ENCODE measurements at places on chromosomes 11 and 22.
A peak's percentile ranks its signal among the peaks of the same experiment; 100 is the strongest.

DNA sequence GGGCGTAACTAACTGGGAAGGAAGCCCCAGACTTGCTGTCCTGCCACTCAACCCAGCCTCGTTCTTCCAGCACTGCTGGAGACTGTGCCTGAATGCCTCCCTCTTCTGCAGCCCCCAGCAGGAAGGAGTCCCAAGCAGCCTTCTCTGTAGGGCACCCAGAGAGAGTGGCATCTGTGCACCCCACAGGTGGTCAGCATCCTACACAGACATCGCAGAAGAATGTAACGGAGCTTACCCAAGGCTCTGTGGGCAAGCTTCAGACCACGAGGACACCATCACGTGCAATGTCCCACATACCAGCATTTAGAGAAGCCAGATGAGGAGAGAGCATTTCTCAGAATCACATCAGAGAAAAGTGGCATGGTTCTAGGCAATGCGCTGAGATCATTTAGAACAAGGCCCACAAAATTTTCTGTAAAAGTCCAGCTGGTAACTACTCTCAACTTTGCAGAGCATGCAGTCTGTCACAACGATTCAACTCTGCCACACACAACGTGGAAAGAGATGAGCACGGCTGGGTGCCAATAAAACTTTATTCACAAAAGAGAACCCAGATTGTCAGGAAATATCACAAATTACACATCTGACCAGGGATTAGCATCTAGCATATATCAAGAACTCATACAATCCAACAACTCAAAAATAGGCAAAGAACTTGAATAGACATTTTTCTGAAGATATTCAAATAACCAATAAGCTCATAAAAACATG lies 33.4 kb downstream of the SHANK2 start:
- peak; percentile 18 for DNase-seq

GRCh38 chr11:10267821-10268220 lies 26.2 kb downstream of the SBF2 start:
- no peak for DNase-seq

- no peak for DNase-seq
Measured at GRCh38 chr11:7585816-7586215, 72.0 kb downstream of the PPFIBP2 start.

GRCh38 chr11:504994-505344 lies 2.1 kb downstream of the RNH1 start:
- DNase-seq, result no peak

DNA sequence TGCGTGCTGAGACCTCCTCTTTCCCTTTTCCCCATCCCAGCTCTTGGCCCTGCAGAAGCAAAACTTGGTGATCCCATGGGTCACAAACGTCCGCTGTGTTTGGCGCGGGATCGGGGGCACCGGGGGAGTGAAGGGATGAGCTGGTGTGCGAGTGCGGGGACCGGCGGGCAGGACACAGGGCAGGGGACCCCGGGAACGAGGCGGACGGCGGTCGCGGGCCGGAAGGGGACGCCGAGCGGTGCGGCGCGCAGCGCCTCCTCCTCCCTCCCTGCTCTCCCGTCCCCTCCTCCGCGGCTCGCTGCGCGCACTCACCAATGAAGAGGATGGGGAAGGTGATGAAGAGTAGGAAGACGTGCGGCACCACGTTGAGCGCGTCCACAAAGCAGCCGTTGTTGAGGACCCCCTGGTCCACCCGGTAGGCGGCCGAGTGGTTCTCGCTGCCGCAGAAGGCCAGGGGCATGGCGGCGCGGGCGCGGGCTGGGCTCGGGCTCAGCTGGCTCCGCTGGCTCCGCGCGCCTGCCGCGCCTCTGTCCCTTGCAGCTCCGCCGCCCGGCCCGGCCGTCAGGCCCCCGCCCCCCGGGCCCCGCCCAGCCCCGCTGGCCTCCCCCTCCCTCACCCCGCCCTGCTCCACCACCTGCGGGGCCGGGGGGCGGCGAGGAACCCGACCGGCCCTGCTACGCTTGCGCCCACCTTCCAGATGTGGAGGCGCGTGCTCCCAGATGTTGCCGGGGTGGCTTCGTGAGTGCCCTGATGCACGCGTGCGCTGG lies at the start of gene ABCC8:
TSS of gene ABCC8 (minus strand) at position 529 of the 767 bp plus-strand sequence. CDS start at position 460, 69 bp downstream.
- peak; percentile 95 for DNase-seq

GRCh38 chr11:26584818-26585217 lies 12.8 kb upstream of the MUC15 start:
- no peak for DNase-seq

DNA sequence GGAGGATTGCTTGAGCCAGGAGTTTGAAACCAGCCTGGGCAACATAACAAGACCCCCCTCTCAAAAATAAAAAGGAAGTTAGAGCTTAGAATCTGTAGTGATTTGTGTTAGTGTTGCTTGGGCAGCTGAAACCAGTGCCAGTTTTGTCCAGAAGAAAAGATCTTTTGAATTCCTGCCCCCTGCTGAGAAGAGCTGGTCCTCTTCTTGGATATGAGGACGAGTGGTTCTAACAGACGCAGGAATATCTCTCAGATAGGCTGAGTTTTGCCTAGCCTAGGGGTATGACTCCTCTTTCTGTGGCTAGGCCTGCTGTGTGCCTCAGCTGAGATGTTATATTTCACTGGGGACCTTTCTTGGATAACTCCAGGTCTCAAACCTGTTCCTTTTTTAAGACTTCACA lies 102.8 kb downstream of the STIM1 start:
- DNase-seq, result no peak

GRCh38 chr11:43573873-43574272 lies 106.7 kb upstream of the HSD17B12 start:
- DNase-seq, result no peak

GRCh38 chr11:85947431-85948272 lies 92.5 kb downstream of the CCDC83 start:
- no peak for DNase-seq

DNA sequence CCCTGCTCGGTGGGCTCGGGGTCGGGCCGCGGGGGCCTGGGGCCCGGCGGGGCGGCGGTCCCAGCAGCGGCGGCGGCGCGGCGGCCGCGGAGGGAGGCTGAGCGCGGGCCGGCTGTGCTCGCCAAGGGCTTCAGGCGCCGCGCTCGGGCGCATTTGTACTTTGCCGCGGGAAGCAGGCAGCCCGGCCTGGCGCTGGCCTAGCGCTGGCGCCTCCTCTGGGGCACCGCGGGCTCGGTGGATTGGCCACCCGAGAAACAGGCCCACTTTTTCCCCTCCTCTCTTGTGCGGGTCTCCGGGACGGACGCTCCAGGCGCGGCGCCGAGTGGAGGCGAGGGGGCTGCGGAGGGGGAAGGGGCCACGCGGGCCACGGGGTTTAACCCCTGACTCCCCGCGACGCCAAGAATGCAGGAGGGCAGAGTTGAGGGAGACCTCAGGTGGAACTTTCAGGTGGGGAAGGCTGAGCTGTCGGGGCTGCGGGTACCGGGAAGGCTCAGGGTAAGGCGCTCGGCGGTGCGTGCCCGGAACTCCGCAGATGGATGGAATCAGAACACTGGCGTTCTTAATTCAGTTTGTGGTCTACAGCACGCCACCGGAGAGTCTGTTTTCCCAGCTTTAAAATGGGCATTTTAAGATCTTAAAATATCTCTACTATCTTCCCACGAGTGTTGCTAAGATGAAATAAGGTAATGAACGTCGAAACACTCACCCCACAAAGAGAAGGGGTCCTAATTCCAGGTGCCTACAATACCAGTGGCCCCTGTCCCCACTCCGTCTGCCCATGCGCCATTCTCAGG lies at the start of gene CHRDL2:
TSS of gene CHRDL2 (minus strand) at position 126 of the 794 bp plus-strand sequence. CDS start 538 bp downstream, outside the sequence.
- DNase-seq, result peak; percentile 86

DNA sequence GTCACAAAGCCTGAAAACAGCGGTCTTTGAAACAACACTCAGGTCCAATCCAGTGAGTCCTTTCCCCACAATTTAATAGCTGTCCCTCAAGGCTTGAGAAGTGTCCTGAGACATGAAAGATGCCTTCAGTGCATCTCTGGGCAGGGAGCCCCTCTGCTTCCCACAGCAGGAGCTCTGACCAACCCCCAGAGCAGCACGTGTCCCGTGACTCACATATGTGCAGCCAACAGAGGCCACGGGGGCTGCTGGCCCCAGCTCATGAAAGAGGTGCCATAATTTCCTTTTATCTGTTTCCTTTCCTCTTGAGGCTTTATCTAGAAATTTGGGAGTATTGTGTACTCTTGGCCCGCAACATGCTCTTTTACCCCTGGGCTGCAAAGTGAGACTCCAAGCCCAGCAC lies 33.2 kb upstream of the LMO1 start:
- no peak for DNase-seq

DNA sequence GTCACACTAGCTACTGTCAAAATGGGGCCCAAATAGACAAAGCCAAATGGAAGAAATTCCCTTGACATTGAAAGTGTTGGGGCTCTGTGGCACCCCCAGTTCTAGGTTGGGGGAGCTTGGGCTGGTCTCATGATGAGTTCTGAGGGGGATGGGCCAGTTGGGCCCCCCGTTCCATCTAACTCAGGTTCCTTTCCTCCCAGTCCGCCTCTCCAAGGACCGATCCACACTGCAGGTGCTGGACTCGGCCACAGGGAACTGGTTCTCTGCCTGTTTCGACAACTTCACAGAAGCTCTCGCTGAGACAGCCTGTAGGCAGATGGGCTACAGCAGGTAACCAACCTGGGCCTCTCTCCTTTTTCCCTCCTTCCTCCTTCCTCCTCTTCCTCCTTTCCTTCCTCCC lies 17.7 kb upstream of the SMIM35 start:
- no peak for DNase-seq

DNA sequence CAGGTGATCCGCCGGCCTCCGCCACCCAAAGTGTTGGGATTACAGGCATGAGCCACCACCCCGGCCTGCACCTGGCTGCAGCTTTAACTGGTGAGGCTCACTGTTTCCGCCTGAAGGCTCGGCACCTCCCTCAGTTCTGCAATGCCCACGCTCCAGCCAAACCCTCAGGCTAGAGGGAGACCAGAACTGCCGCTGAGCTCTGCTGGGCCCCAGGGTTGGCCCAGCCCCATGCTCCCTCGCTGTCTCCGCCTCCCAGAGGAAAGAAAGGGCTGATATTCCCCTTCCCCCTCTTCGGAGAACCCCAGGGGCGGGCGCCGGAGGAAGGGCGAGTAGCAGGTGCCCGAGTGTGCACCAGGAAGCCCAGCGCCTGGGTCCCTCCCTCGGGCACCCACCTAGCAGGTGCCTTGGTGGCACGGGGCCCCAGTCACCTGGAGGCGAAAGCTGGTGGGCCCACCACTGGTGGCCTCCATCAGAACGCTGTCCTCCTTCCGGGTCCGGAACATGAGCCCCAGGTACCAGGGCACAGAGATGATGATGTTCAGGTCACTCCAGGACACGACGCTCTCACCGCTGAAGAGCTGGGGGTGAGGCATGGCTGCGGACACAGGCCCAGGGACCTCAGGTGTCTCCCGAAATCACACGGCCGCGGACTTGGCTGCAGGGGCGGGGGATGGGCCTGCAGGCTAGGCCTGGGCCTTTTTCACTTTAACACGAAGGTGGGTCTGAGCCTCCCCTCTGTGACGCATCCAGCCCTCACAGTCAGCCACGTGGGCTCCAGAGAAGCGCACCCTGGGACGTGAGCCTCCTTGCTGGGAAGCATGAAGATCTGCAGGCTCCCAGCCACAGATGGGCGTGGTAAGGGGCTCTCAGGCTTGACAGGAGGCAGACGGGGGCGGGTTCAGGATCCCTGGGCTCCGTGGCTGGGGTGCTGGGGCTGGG lies 73.3 kb downstream of the TRMU start:
- DNase-seq, result peak; percentile 77

DNA sequence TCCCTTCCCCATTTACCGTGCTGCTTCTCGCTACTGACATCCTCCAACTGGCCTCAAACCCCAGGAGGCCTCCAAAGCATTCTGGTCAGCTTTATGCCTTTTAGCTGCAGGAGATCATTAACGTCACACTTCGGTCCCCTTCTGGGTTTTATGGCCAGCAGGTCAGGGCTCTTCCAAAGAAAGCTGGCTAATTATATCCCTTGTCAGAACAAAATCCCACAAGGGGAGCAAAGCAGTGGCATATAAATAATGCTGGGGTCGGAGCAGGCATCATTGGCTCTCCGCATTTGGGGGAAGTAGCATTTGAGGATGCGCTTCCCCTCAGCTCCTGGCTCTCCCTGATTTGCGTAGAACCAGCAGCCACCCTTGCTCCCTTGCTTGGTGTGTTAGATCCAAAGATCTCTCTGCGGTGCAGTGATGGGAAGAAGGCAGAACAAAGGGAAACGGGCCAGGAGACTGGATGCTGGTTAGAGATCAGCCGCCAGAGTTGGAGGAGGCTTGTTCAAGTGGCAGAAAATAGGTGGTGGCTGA lies 117.4 kb downstream of the DBX1 start:
- peak; percentile 30 for DNase-seq

DNA sequence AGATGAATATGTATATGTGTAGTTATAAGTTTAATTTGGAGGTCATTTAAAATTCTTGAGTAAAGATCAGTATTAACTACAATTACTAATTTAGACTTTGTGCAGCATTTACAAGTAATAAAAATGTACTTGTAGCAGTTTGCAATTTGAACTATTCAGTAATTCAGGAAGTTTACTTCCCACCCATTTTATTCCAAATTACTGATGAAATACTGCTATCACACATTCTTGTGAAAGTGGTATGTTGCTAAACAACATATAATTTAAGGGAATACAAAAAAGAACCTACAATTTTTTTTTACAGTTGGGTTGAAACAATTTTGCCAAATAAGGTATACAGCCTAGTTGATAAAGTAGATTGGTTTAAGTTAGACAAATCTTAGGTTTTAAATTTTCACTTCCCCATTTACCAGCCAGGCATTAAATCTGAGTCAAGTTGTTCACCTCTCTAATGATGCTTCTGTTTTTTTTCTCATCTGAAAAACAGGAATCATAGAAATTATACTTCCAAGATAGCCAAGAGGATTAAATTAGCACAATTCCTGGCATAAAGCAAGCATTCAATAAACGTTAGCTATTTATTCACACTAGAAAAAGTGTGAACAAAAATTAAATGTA lies 45.3 kb downstream of the ZBTB44 start:
- DNase-seq, result no peak

GRCh38 chr11:59459916-59460315 lies 3.2 kb downstream of the OR4D6 start:
- DNase-seq, result no peak

- peak; percentile 48 for DNase-seq
Measured at GRCh38 chr11:133929401-133930052, 27.2 kb downstream of the IGSF9B start.

GRCh38 chr11:6812390-6813005 lies 13.0 kb upstream of the OR6A2 start:
- peak; percentile 67 for DNase-seq

GRCh38 chr22:36247955-36248354 lies 5.0 kb upstream of the APOL1 start:
- no peak for DNase-seq

DNA sequence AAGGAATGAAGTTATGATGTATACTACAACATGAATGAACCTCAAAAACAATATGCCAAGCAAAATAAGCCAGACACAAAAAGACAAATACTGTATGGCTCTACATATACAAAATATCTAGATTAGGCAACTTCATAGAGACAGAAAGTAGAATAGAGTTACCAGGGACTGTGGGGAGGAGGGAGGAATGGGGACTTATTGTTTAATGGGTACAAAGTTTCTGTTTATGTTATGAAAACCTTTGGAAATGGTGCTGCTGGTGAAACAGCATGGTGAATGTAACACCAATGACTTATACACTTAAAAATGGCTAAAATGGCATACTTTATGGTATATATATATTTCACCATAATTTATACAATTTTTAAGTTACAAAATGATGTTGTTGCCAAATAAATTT lies 4.1 kb downstream of the AQP11 start:
- no peak for DNase-seq

All from H7 (cell line).